ENCODE measurements at places on chromosomes 2 and 18.

GRCh38 chr2:211070547-211070946 lies 514.1 kb downstream of the CPS1 start:
- no peak for DNase-seq

DNA sequence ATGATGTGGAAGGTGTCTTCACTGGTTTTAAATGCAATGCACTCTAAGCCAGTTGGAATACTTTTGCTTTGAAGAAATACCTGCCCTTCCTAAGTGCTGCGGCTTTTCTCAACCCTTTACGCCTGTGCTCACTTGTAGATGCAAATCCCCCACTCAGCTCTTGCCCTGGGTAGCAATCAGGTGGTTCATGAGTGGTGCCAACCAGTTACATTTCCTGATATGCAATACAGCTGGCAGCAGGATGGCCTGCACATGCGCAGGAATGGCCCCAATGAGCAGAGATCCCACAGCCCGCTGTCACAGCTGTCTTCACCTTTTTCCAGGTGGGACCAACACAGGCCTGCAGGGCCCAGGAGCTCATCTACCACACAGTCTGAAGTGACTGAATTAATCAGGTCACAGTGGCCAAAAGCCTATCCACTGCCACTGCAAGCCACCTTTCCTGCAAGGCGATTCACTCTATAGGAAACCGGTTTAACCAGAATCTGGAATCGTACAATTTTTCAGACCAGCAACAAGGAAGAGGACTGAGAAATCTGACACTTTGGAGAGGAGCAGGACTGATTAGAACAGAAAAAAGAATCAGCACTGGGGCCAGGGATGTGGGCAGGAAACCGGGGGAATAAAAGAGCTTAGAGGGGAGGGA lies 247.8 kb downstream of the MYT1L start:
- DNase-seq: no peak

DNA sequence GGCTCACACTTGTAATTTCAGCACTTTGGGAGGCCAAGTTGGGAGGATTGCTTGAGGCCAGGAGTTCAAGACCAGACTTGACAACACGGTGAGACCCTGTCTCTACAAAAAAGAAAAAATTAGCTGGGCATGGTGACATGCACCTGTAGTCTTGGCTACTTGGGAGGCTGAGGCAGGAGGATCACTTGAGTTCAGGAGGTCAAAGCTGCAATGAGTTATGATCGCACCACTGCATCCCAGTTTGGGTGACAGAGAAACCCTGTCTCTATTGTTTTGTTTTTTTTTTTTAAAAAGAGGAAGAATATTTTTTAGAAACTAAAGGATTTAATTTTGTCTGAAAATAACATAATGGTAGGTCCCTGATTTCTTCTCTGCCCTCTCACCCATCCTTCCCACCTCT lies 79.4 kb upstream of the TMEM200C start:
- no peak for DNase-seq

DNA sequence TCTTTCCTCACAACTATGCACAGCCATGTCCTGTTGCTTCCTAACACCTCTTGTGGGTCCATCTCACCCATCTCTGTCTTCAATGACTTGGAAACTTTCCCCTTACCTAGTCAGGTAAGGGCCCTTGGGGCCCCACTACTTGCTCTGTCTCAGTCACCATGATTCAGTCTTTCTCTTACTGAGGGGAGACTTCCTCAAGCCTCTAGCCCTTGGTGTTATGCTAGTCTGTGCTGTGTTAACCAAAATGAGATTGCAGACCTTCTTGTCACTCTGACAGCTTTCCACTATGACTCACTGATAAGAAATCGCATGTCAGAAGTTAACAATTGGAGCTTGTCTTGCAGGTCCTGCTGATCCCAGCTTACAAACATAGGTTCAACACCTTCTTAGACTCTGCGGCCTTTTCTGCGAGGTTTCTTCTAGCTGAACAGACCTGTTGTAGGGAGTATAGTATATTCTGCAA lies 65.3 kb downstream of the WDR75 start:
- DNase-seq: no peak

DNA sequence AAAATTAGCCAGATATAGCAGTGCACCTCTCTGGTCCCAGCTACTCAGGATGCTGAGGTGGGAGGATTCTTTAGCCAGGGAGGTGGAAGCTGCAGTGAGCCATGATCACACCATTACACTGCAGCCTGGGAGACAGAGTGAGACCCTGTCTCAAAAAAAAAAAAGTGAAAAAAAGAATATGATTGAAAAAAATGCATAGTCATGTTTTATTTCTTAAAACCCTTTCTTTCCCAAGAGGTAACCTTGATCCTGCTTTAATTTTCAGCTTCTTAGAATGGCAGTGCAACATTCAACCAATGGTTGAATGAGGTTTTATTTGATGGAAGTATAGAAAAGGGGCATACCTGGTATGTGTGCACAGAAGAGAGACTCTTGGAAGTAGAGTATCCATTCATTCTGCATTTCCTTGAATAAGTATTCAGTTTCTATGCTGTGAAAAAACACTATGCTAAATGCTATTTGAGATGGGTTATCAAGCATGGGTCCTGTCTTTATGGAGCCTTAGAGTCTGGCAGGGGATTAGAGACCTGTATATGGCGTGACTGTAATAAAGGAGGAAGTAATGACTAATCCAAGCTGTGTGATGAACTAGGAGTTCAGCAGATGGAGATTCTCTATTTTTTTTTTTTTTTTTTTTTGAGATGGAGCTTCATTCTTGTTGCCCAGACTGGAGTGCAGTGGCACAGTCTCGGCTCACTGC lies 146.3 kb downstream of the WDSUB1 start:
- DNase-seq: no peak

GRCh38 chr2:42010743-42011298 lies 37.0 kb upstream of the PKDCC start:
- DNase-seq: no peak

DNA sequence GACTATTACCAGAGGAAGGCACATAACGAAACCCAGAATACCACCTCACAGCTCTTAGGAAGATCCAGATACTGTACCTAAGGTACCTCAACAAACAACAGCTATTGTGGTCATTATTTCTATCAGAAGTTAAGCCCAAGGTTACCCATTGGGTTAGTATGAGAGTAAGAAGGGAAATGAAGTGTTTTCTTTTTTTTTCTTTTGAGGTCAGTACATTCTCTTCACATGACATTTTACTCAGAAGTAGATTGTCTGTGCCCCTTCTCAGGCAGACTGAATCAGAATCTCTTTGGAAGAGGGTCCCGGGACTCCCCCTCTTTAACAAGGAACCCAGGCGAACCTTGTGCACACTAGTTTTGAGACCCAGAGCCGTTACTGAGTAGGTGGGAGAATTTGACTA lies 233.7 kb upstream of the CXCR4 start:
- no peak for DNase-seq

DNA sequence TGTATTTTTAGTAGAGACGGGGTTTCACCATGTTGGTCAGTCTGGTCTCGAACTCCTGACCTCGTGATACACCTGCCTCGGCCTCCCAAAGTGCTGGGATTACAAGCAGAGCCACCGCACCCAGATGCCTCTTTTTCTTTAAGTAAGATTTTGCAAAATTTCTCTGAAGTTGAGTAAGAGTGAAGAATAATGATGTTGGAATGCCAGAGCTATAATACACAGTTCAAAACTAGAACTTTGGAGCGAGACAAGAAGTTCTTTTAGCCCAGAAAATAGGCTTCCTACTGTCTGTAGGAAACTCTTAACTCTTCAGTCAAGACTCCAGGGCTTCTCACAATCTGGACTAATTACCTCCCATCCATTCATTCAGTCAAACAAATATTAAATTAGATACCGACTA lies 51.4 kb downstream of the MARCHF4 start:
- DNase-seq: no peak

DNA sequence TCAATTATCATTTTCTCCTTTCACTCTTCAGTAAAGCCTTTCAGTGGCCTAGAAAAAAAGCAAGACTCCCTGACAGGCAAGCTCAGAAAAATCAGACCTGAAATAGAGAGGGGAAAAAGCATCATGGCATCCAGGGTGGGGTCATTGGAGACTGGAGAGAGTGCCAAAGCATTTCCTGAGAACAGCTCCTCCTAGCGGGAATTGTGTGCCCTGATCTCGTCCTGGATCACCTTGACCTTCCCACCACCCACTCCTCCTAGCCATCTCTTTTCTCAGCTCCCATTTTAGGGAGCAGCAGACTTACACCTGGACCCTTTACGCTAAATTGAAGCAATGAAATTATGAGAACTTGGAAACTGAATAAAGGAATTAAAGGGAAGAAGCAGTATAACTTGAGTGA lies 176.6 kb downstream of the VWC2L start:
- no peak for DNase-seq

- DNase-seq: no peak
Measured at GRCh38 chr2:111037128-111037527, 83.6 kb upstream of the BCL2L11 start.

DNA sequence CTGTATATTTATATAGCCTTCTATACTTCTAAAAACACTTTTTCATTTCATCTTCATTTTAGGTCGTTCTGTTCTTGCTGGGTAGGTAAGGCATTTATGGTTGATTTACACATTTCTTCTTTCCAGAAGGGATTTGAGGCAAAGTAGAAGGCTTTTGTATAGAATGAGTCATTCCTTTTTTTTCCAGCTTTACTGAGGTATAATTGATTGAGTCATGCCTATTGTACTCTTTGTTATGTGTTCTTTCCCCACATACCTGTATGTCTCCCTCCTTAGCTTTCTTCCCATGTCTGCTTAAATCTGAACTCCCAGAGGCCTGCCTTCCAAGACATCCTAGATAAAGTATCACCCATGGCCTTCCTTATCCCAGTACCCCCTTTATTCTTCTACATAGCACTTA lies 4.8 kb upstream of the CDC42EP3 start:
- DNase-seq: no peak

- no peak for DNase-seq
Measured at GRCh38 chr2:48189552-48190228, 283.4 kb upstream of the FBXO11 start.

DNA sequence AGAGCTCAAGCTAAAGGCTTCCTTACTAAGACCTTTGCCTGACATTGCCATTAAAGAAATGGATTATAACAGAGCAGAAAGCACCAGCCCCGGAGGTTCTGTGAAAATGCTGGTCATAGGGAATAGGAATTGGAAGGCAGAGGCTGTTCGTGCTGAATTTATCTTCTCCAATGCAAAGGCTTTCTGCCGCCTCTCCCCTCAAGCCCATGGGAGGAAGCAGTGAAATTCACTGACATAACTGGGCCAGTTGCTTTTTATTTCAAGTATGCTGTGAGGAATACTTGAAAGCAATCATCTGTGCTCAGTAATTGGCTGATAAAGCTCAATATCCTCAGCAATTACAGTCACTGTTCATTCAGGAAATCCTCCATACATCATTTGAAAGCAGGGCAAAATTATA lies 85.4 kb upstream of the LINC00305 start:
- no peak for DNase-seq

- no peak for DNase-seq
Measured at GRCh38 chr2:31060397-31060796, 77.8 kb downstream of the GALNT14 start.

GRCh38 chr2:151947813-151948165 lies 119.6 kb upstream of the ARL5A start:
- no peak for DNase-seq

GRCh38 chr2:158011055-158011771 lies 90.5 kb upstream of the UPP2 start:
- DNase-seq: no peak

DNA sequence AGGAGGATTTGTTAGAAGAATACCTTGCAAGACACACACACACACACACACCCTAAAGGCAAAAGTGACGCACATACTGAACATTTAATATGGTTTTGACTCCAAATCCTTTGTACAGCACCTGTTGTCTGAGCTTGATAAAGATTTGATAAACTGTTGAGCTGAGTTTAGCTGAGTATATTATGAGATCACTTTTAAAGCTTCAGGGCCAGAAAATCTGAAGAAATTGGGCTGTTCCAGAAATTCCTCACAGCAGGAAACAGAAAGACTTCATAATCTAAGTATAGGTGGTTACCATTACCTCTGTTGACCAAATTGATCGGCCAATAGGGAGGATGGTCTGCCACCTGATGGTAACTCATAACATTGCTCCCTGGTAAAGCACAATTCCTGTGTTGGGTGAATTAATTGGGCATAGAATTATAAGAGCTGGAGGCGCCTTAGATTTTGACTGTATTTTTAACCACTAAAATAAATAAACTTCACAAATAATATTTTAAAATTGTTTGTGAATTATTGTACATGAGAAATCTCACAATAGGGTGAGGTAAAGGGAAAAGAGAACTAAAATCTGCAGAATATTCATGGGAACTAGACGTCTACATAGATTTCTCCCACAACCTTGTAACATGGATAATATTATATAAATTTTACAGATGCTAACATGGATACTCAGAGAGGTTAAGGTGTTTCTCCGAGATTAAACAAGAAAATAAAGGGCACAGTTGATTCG lies 21.8 kb upstream of the RPIA start:
- no peak for DNase-seq

- DNase-seq: no peak
Measured at GRCh38 chr2:218852911-218853667, 6.5 kb upstream of the WNT6 start.

GRCh38 chr2:186059096-186059495 lies 320.5 kb downstream of the FSIP2 start:
- no peak for DNase-seq

DNA sequence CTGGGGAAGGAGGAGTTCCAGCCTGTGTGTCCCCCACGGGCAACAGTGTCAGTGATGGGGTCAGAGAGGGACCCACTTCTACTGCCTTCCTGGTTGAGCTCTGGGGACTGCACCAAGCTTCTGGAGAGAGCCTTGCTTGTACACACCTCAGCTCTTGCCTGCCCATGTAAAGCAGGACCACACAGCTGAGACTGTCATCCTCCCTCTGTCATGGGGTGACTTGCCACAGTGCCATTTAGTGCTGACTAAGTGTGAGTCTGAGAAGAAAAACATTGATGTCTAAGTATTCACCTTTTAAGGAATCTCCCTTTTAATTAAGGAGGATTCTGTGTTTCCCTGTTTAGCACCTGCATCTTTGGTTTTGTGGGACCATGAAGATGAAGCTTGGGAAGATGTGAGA lies 159.1 kb downstream of the FHOD3 start:
- DNase-seq: no peak

- DNase-seq: no peak
Measured at GRCh38 chr2:68482296-68482820, 15.0 kb downstream of the APLF start.
